ENCODE measurements at places on chromosomes 12 and 14.

DNA sequence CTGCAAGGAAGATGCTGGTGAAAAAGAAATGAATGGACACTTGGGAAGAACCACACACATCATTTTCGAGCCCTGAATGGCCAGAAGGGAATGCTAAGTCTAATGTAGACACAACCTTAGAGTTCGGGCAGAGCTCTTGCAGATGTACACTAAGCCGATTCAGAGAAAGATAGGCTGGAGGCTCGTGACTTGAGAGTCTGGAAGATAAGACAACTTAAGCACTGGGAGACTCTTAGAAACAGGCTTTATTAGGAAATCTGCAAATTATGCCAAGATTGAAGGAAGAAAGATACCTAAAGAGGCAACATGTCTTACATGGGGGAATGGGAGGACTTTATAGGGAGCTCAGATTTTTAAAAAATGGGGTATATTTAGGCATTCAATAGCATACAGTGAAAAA lies 13.5 kb downstream of the TBPL2 start:
- no peaks in the 10 kb centered on the region for H3K27me3 ChIP-seq
- H3K4me3 ChIP-seq, result no peak overlapping the region
- H3K27ac ChIP-seq, result no peak overlapping the region
- H3K36me3 ChIP-seq, result no peaks in the 10 kb centered on the region
- H3K4me1 ChIP-seq, result no peaks in the 10 kb centered on the region

DNA sequence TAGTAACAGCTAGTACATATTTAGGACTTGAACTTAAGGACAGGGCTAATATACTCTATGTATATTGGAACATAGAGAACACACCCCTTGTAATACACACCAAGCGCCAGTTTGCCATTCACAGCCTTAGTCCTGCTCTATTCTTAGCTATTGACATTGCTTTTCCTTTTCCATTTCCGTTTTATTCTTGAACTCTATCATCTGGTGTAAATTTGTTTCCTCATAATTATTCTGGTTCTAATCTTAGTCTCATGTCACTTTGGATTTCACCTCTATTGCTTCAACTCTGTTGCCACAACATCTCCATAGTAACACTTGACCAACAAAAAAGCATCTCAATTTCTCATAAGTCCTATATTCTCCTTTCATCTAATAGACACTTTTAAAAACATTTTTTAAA lies 225.7 kb downstream of the PHLDA1 start:
- H3K4me1 ChIP-seq, result no peaks in the 10 kb centered on the region
- H3K4me3 ChIP-seq, result no peak overlapping the region
- no peak overlapping the region for H3K27ac ChIP-seq
- no peak for DNase-seq
- no peaks in the 10 kb centered on the region for H3K36me3 ChIP-seq

DNA sequence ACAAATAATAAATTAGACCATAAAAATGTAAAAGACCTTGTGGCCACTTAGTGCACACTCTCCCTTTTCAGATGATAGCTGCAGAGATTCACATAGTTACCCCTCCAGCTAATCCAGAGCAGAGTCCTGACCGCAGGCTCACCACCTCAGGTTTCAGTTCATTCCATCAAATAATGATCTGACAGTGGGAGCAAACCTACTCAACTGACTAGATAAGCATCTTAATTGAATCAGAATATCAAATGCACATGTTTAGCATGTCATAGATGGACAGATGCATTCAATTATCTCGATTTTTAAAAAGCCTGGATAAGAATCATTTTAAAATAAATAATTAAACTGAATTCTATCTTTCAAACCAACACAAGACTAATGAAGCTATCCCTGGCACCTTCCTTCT lies 242.3 kb upstream of the PDZRN4 start:
- no peak overlapping the region for H3K4me3 ChIP-seq
- H3K27ac ChIP-seq, result no peak overlapping the region
- no peak for DNase-seq
- no peaks in the 10 kb centered on the region for H3K27me3 ChIP-seq

GRCh38 chr12:11973396-11973795 lies 97.3 kb upstream of the BCL2L14 start:
- no peaks in the 10 kb centered on the region for H3K36me3 ChIP-seq
- no peak overlapping the region for H3K27ac ChIP-seq
- no peak for DNase-seq

- no peak overlapping the region for H3K4me3 ChIP-seq
- H3K36me3 ChIP-seq, result peaks cover 1% of the 10 kb centered on the region
- H3K27ac ChIP-seq, result peak overlapping the region; percentile 85
- no peaks in the 10 kb centered on the region for H3K27me3 ChIP-seq
- H3K4me1 ChIP-seq, result peaks cover 72% of the 10 kb centered on the region
These were observed 45.5 kb downstream of the B4GALNT3 start for GRCh38 chr12:505221-505620.

- no peak for DNase-seq
- 0 out of 2 replicates have a peak, but pooled peaks cover 5% of the 10 kb centered on the region for H3K4me1 ChIP-seq
- no peak overlapping the region for H3K4me3 ChIP-seq
- peak overlapping the region; percentile 10 for H3K27ac ChIP-seq
- no peaks in the 10 kb centered on the region for H3K36me3 ChIP-seq
These were observed 5.9 kb downstream of the ATG2B start for GRCh38 chr14:96357216-96357615.

- H3K27ac ChIP-seq, result peak overlapping the region; percentile 20
- H3K4me1 ChIP-seq, result peaks cover 26% of the 10 kb centered on the region
- no peak overlapping the region for H3K4me3 ChIP-seq
- no peak for DNase-seq
- no peaks in the 10 kb centered on the region for H3K36me3 ChIP-seq
These were observed 60.8 kb downstream of the SETD3 start for GRCh38 chr14:99419905-99420304.

- H3K27ac ChIP-seq, result no peak overlapping the region
- no peak for DNase-seq
- no peaks in the 10 kb centered on the region for H3K4me1 ChIP-seq
- peaks cover 4% of the 10 kb centered on the region for H3K36me3 ChIP-seq
- H3K4me3 ChIP-seq, result no peak overlapping the region
- H3K27me3 ChIP-seq, result no peaks in the 10 kb centered on the region
These were observed 148.2 kb downstream of the PLEKHA5 start for GRCh38 chr12:19277711-19278110.

- H3K27me3 ChIP-seq, result no peaks in the 10 kb centered on the region
- no peak for DNase-seq
- no peaks in the 10 kb centered on the region for H3K4me1 ChIP-seq
- no peak overlapping the region for H3K27ac ChIP-seq
These were observed 493.3 kb downstream of the EGLN3 start for GRCh38 chr14:33457617-33458016.

DNA sequence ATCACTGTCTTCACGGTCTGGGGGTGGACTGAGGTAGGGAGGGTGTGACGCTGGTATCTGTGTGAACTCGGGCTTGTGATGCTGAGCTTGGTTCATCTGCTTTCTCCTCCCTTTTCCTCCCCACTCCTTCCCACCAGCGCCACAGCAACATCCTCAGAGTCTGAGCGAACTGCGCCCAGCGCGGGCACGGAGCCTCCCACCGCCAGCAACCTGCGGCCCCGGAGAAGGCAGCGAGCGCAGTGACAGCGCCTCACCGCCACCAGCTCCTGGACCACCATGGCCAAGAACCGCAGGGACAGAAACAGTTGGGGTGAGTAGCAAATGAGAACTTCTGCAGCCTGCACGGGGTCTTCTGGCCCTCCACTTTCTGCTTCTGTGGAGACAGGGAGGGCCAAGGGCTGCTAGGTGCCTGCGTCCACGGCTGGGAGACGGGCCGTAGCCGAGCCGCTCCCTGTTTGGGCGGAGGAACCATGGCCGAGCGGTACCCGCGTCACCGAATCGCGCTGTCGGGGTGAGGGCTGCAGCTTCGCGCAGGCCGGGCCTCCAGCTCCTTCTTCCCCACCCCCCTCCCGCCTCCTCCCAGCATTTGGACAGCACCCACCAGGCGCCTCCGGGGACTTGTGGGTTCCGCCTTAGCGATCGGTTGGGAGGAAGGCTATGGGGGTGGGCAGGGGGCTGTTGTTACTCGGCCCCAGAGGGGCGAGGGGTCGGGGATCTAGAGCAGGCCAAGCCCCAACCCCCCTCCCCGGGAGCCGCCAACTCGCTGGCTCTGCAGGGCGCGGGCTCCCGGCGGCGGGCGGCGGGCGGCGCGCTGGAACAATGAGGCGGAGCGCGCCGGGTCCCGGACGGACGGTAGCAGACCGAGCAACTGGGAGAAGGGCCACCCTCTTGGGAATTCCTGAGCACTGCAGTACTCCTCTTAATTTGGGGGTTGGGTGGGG lies at the start of gene ATL1:
Gene ATL1 (plus strand): TSS at position 156 of the 941 bp plus-strand sequence. CDS start 121 bp downstream, at position 277.
- peak within 1 kb of the TSS; percentile 64 for H3K4me3 ChIP-seq
- DNase-seq, result peak; percentile 61
- H3K4me1 ChIP-seq, result no peaks in the 10 kb centered on the region
- H3K27me3 ChIP-seq, result no peaks in the 10 kb centered on the region
- no peaks in the 10 kb centered on the region for H3K36me3 ChIP-seq

GRCh38 chr12:82872088-82872487 lies 185.4 kb downstream of the TMTC2 start:
- no peaks in the 10 kb centered on the region for H3K36me3 ChIP-seq
- H3K4me3 ChIP-seq, result no peak overlapping the region
- H3K4me1 ChIP-seq, result no peaks in the 10 kb centered on the region
- DNase-seq, result no peak
- no peaks in the 10 kb centered on the region for H3K27me3 ChIP-seq

- H3K36me3 ChIP-seq, result no peaks in the 10 kb centered on the region
- no peak overlapping the region for H3K27ac ChIP-seq
- H3K27me3 ChIP-seq, result no peaks in the 10 kb centered on the region
- H3K4me3 ChIP-seq, result no peak overlapping the region
These were observed 38.9 kb upstream of the LRP6 start for GRCh38 chr12:12305568-12306300.

GRCh38 chr12:25994901-25995625 lies 36.6 kb downstream of the RASSF8 start:
- no peaks in the 10 kb centered on the region for H3K27me3 ChIP-seq
- DNase-seq, result no peak
- H3K4me1 ChIP-seq, result peaks cover 15% of the 10 kb centered on the region
- no peak overlapping the region for H3K4me3 ChIP-seq
- H3K36me3 ChIP-seq, result no peaks in the 10 kb centered on the region

DNA sequence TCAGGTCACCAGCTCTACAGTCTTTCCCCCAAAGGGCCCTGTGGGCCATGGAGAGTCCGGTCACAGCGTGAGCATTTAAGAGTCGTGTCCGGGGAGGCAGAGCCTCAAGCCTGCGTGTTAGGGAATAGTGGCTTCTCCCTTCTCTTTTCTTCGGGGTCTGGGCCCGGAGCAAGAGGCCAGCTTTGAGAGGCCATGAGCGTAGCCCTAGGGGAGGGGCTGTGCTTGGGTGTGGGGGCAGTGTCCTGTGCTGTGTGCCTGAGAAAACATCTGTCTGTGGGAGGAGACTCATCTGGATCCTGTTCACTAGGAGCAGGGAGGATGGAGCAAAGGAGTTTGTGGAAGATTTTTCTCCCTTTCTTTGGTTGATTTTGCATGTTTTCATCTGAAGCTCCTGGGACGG lies 5.3 kb downstream of the LRP1-AS start:
- H3K27ac ChIP-seq, result no peak overlapping the region
- H3K4me1 ChIP-seq, result peaks cover 38% of the 10 kb centered on the region
- DNase-seq, result no peak
- peaks cover 11% of the 10 kb centered on the region for H3K36me3 ChIP-seq
- H3K27me3 ChIP-seq, result no peaks in the 10 kb centered on the region

- no peak overlapping the region for H3K27ac ChIP-seq
- no peak for DNase-seq
- no peaks in the 10 kb centered on the region for H3K4me1 ChIP-seq
- H3K36me3 ChIP-seq, result no peaks in the 10 kb centered on the region
These were observed 1.6 kb downstream of the ACSS3 start for GRCh38 chr12:81079280-81080076.

Data from Caco-2 (cell line).